ENCODE measurements at places on chromosomes 1 and 21. TPM values are rescaled to one million over a fixed set of nuclear protein-coding genes. Genes with fewer than 3 reads are reported as not detected.

Gene OR2L3
- polyA plus RNA-seq = not detected

Gene C1orf94
- 0.06 TPM for polyA plus RNA-seq

GRCh38 chr1:53140451-53140850 lies 2.0 kb downstream of the SLC1A7 start:
- DNase-seq = no peak

- DNase-seq = no peak
These were observed 24.3 kb upstream of the TIAM1 start for GRCh38 chr21:31368361-31368760.

Gene PRAMEF33
- not detected for polyA plus RNA-seq

GRCh38 chr1:25619101-25619890 lies 2.7 kb downstream of the MAN1C1 start:
- DNase-seq = no peak

DNA sequence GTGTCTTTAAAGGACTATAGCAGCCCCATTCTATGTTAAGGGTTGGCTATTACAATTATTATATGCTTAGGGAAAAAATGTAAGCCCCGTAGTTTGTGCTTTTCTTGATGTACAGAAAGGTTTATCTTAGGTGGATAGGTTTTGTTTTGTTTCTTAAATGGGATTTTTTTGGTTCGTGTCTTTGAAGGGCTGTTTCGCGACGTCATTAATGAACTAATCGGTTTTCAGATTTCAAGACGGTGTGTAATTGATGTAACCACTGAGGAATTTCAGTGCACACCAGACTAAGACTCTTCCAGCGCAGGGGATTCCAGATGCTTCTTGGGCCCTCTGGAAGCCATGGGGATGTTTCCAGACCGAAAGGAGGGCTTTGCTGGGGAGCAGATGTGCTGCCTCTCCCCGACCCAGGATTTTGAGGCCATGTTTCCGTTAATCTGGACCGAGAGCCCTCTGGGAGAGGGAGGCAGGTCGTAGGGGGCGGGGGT lies 4.8 kb upstream of the SIM2 start:
- DNase-seq = no peak

DNA sequence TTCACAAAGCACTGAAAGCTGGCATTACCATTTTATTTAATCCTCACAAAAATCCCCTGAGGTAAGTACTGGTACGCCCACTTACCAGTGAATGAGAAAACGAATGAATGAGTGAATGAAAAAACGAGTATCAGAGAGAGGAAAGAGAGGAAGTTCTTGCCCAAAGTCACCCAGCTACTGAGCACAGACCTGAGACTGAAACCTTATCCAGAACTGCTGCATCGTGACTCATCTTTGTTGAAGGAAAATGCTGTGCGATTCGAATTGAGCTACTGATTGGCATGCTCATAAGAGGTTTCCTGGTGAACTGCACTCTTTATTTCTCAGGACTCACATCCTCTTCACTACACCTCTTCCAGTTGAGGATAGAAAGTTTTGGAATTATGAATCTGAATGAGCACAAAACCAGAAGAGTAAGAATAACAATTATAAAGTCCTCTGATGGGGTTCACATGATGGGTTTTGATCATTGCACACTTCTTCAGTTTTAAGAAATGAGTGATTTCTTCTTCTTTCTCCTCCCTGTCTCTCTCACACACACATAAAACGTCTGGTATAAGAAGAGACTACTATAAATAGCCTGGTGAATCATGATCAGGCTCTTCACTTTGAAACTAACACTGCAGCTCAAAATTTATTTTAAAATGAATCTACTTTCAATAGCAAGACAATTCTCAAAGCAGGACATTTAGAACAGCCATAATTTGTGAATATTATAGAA lies 32.1 kb downstream of the IL12RB2 start:
- no peak for DNase-seq

GRCh38 chr1:226736001-226736907 lies 2.8 kb downstream of the ITPKB start:
- no peak for DNase-seq

DNA sequence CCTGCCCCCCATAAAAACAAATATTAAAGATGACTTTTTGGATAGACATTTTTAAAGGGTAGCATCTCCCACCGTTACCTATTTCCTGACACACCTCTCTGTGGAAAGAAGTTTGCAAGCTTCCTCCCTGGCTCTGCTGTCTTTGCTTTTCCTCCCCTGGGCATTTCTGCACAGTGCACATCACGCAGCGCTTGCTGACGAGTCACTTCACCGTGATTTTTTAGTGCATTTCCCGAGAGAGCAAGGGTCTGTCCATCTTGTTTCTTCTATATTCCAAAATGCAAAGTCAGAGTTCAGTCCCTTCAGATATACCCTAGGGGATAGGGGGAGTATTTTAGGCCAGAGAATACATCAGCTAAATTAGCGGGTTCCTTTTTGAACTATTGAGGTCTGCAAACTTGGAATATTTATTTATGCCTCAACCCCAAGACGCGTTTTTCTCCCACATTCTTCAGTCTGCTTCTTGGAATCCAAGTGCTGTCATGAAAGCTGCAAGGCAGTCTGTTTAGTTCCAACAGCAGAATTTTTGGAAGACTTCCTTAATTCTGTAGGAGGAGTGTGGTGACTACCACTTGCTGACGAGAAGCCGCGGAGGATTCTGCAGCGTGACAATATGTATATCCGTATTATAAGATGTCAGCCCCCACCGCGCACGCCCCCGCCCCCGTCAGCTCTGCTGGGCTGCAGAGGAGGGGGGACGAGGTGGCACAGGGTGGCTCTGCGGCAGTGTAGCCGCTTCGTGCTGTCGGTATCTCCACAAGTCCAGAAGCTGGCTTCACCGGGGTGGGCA lies 22.4 kb downstream of the SMYD2 start:
- no peak for DNase-seq

DNA sequence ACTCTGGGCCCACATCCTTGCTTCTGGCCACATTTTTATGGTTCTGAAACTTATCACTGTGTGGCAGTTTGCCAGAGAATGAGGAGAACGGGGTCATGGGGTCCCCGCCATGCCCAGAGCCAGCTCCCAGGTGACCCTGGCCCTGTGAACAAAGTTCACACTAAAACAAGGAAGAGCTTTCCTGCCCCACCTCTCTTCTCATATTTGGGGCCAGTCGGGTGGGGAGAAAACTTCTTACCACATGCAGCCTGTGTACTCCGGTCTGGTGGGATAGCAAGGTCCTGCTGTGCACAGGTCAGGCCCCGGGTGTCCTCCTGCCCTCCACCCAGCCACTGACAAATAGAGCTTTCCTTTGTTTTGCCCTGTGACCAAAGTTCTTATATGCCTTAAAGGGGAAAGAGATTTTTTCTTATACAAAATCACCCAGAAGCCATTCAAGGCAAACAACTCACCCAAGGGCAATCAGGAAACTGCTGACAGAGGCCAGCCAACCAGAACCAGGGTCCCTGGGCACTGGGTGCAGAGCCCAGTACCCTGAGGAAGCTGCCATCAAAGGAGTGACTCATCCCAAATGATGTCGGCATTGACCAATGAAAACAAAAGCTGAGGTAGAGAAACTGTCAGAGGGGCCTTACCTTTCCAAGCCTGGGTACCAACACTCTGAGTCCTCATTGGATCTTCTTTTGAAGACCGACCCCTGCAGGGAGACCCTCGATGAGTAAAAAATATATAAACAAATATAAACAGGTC lies 53.6 kb downstream of the OLIG1 start:
- no peak for DNase-seq

DNA sequence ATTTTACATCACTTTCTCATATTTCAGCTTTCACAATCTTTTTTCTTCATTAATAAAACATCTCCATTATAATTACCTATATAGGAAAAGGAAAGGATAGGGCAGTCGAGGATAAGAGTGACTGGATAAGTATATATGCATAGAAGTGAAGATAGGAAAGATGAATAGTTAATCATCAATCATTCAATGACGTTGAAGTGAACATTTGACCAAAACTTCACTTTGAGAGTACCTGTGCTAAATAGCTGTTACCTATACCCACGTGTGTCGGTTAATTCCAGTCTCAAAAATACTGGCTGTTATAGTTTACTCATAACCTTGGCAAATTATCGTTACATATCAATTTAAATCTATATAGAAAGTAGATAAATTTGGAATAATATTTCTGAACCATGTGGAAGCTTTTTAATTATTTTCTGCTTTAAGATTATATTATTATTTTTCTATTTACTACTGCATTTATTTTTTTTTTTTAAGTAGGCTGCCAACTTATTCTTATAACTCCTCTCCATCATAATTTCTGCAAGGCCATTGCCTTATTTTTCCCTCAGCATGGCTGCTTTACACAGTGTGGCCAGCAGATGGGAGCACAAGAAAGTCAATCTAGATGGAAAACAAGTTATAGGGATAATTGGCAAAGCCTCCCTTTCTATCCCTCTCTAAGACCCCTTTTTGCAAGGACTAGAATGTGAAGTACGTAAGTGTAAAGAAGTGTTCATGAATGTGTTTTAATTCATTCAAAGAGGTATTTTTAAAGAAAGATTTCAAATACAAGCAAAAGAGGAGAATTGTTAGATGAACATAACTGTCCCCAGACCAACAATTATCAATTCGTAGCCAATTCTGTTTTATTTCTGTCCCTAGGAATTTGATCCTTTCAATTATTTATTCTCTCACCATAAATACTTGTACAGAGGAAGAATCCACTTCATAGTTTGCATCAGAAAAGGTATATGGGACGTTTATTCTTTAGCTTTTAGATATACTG lies 290.4 kb downstream of the KCNT2 start:
- no peak for DNase-seq
